GM12865 (cell line): ENCODE measurements at places on chromosomes 5 and 9.

- DNase-seq = no peak
Observed at GRCh38 chr5:135857630-135858311, 23.3 kb downstream of the SLC25A48 start.

GRCh38 chr9:124225945-124226344 lies 31.8 kb upstream of the NEK6 start:
- no peak for DNase-seq

- peak; percentile 91 for DNase-seq
Observed at GRCh38 chr9:124869986-124870560, 8.1 kb downstream of the ARPC5L start.

- no peak for DNase-seq
Observed at GRCh38 chr5:42020788-42021530, 95.9 kb downstream of the FBXO4 start.

DNA sequence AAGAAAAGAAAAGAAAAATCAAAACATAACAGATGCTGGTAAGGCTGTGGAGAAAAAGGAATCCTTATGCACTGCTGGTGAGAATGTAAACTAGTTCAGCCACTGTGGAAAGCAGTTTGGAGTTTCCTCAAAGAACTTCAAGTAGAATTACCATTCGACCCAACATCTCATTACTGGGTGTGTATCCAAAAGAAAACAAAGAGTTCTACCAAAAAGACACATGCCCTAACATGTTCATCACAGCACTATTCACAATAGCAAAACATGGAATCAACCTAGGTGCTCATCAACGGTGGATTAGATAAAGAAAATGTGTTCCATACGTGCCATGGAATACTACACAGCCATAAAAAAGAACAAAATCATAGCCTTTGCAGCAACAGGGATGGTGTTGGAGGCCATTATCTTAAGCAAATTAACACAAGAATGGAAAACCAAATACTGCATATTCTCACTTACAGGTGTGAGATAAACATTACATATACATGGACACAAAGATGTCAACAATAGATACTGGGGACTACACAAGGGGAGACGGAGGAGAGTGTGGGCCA lies 63.4 kb downstream of the PDE6A start:
- no peak for DNase-seq

GRCh38 chr5:5591567-5591966 lies 169.1 kb downstream of the ICE1 start:
- DNase-seq = no peak

GRCh38 chr9:105331160-105331559 lies 86.7 kb downstream of the SLC44A1 start:
- peak; percentile 44 for DNase-seq

- DNase-seq = no peak
Observed at GRCh38 chr5:164373876-164374275, 868.5 kb downstream of the MAT2B start.

- DNase-seq = no peak
Observed at GRCh38 chr5:120139039-120139438, 325.1 kb upstream of the PRR16 start.

DNA sequence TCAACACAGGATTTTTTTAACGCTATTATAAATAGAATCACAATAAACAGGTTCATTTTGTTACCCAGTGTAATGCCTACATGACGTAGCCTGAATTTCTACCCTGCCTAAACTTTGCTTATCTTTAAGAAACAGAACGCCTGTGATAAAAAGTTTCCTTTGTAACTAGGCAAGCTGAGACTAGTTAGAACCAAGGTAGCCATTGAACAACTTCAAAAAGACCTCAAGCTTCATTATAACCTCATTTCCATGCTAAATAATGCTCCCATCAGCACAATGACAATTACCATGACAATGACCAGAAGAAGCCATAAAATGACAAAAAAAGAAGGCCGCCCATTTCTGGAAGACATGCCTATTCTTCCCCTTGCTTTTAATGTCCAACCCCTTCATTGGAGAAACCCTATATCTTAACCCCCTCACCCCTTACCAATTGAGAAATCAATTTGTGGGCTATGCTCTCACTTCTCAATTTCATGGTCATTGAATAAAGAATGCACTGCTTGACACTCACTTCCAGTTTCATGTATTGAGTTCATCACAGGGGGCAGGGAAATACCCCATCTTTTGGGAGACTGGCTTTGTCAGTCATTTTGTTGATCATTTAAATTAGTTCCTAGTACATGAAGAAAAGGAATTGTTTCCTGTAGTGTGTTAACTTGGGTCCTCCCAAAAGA lies 276.8 kb downstream of the MCTP1 start:
- DNase-seq = peak; percentile 31

DNA sequence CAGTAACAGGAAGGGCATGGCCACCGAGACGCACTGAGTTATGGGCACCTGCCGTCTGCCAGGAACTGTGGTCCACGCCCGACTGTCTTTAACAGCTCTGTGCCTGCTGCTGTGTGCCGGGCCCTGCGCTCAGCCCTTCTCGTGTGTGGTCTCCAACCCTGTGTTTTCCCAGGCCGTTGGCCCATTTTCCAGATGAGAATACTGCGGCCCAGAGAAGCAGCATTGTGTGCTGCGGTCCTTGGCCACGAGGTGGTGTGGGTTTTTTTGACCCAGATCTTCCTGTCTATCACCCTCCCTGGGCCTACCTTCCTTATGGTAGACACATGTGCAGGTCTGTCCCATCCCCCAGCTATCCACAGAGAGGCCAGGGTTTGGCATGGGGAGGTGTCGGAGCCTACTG lies 47.0 kb downstream of the RXRA start:
- peak; percentile 16 for DNase-seq

GRCh38 chr5:61784341-61784740 lies 452.3 kb downstream of the ZSWIM6 start:
- DNase-seq = no peak

DNA sequence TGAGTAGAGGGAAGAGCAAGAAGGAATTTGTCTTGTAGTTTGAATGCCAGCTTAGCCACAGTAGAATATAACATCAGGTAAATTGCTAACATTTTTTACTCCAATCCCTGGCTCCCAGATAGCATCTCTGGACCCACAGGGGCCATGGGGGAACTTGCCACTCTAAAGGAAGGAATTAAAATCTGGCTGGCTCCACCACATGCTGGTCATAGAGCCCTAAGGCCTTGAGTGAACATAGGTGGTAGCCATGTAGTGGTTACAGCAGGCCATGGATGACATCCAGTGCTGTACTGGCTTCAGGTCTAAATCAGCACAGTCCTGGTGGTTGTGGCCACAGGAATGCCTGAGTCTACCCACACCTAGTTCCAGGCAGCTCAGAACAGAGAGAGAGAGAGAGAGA lies 109.9 kb upstream of the RGMB start:
- no peak for DNase-seq

GRCh38 chr5:99054972-99055371 lies 126.2 kb upstream of the CHD1 start:
- DNase-seq = no peak

- DNase-seq = no peak
Observed at GRCh38 chr9:18821788-18822187, 211.2 kb downstream of the SAXO1 start.

DNA sequence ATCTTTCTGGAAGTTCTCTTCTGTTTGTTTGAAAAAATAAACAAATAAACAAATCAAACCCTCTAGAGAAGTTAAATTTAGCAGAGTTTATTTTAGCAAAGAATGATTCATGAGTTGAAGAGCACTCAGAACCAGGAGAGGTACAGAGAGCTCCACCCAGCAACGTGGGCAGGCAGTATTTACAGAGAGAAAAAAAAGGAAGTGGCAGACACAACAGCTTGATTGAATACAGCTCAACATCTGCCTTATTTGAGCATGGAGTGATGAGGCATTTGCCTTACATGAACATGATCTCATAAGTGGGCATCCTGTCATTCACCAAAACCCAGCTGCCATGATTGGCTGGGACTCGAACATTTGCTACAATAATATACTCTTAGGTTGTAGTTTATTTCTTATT lies 381.6 kb upstream of the ADAMTS16 start:
- no peak for DNase-seq

- no peak for DNase-seq
Observed at GRCh38 chr5:180824630-180825476, 22.2 kb upstream of the MGAT1 start.

DNA sequence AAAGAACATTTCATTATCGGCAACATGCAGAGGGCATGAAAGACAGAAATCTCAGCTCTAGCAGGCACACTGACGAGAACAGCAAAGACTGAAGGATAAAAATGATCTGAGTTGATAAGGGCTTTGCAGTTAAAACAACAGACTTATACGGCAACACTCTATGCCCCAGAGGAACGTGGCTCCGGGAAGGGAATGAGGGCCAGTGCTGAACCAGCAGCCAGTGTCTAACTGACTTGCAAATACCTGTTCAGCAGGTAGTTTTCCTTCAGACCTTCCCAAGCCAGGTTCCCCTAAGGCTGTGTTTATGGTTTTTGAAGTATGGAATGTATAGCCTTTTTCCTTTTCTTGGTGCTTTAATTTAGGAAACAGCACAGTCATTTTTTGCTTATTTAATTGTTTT lies 121.3 kb upstream of the CDH18 start:
- no peak for DNase-seq

DNA sequence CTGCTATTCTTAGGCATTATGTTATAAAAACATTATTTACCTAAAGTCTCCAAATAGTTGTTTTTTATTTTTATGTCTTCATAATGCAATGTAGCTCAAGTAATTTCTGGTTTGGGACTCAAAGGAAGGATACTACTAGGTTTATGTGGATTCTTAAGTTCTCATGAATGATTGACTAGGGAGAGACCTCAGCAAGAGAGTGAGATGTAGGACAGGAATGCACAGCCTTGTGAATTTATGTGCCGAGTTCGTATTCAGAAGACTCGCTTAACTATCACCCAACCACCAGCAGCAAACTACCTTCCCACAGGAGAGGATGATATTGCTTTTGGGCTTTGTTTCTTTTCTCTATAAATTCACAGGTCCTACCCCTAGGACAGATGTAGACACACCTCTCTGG lies 282.9 kb downstream of the ARHGEF28 start:
- DNase-seq = no peak

- DNase-seq = no peak
Observed at GRCh38 chr5:98586581-98586980, 186.9 kb upstream of the RGMB start.

DNA sequence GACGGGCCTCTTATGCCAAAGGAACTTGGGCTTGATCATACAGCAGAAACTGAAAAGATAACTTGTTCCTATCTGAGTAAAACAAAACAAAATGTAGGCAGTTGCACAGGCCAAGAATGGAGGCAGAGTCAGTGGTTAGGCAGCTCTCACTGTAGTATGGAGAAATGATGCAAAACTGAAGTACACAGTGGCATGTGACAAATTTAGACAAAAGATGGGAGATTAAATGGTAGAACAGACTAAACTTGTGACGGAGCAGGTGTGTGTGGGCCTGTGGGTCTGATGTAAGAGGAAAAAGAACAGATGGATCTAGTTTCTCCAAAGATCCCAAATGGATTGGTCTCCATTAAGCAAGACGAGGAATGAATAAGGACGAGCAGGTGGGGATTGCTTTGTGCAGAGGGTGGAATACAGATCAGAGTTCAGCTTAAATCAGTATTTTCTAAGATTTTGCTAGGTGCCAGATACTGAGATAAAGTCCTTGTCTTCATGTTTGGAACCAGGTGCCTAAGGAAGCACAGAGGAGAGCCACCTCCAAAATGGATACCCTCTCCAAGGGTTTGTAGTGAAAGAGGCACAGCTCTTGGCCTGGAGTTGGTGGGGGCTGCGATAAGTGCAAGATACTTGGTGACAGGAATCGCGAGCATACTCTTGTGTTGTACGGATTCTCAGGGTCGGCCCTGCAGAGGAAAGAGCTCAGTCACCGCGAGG lies 722 bp upstream of the DCP2 start:
- DNase-seq = no peak

DNA sequence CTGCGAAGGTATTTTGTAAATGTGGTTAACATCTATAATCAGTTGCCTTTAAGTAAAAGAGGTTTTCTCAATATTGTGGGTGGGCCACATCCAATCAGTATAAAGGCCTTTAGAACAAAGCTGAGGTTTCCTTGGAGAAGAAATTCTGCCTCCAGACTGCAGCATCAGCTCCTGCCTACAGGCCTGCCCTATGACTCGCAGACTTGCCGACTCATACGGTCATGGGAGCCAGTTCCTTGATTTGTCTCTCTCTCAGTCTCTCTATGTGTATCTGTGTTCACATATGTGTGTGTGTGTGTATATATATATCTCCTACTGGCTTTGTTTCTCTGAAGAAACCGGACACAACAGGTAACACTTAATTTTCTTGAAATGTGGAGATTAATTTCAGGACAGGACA lies 45.3 kb downstream of the SLC36A1 start:
- no peak for DNase-seq

GRCh38 chr9:88321764-88322163 lies 66.5 kb upstream of the SPIN1 start:
- no peak for DNase-seq

GRCh38 chr9:137281345-137282116 lies 4.0 kb downstream of the TOR4A start:
- DNase-seq = no peak

DNA sequence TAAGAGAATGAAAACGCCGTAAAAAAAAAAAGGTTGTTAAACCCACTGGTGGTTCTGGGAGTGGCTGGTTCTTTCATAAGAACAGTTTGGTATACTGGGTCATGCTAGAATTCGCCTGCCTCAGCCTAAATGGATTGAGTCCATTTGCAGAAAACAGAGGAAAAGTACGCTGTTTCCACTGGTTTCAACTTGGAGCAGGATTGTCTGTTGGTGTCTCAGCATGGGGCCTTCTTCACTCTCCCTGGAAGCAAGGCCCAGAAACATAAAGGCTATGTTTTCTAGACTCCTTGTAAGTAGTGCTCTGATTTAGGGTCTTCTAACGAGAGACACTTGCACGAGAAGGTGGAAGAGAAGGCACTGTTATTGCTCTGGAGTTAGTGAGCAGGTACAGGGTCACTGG lies 116.9 kb upstream of the MTAP start:
- no peak for DNase-seq

- DNase-seq = peak; percentile 79
Observed at GRCh38 chr5:172716796-172717313, 54.1 kb downstream of the DUSP1 start.

DNA sequence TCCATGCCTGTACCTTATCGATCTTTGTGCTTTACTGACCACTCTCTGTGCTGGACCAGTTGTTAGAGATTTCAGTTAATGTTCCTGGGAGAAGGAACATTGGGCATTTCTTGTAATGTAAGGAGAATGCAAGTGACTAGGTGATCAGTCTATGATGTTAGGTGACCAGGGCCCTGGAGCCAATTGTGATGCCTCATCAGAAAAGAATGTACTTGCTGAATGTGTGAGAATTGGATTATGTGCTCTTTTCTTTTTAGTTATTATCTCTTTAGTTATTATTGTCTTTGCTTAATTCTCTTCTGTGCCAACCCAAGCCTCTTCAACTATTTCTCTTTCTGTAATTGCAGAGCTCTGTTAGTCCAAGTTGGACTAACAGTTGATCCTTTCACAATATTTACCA lies 92.9 kb downstream of the LRRC70 start:
- no peak for DNase-seq

GRCh38 chr5:127892467-127893207 lies 189.4 kb downstream of the CCDC192 start:
- peak; percentile 59 for DNase-seq

- DNase-seq = no peak
Observed at GRCh38 chr9:128120741-128121465, 6.6 kb downstream of the PTGES2 start.
